ENCODE measurements at places on chromosomes 1 and 21.
A peak's percentile ranks its signal among the peaks of the same experiment; 100 is the strongest.

DNA sequence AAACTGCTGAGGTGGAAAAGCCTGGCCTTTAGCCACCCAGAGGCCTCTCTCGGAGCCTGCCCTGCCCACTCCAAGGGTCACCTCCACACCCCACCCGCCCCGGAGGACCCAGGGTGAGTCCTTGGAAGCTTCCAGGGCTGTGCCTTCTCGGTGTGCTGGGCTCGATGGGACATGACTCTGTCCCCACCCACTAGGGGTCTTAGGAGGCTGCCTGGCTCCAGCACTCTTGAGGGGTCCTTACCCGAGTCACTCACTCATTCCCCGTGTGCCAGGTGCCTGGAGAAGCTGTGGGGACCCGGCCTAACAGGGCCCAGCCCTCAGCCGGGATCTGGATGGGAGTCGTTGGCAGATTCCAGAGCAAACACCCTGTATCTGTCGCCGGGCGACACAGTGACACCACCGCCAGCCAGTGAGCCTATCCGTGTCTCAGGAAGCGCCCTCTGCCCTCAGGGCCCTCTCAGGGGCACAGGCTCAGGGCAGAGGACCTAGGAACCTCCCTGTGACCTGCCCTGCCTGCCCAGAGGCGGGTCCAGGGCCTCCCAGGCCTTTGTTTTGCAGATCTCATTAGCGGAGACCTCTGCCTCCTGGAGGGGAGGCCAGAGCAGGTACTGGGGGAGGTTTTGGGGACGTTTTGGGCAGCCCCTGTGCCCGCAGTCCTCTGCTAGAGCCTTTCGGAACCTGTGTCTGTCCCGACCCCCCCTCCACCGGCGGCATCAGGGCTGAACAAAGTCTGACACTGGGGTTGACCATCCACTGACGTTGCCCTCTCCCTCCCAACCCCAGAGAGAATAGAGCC, 3.1 kb upstream of the PRKCZ start:
- no peak for DNase-seq

- peak; percentile 33 for DNase-seq
Measured at GRCh38 chr1:44677201-44677766, 2.8 kb downstream of the ARMH1 start.

DNA sequence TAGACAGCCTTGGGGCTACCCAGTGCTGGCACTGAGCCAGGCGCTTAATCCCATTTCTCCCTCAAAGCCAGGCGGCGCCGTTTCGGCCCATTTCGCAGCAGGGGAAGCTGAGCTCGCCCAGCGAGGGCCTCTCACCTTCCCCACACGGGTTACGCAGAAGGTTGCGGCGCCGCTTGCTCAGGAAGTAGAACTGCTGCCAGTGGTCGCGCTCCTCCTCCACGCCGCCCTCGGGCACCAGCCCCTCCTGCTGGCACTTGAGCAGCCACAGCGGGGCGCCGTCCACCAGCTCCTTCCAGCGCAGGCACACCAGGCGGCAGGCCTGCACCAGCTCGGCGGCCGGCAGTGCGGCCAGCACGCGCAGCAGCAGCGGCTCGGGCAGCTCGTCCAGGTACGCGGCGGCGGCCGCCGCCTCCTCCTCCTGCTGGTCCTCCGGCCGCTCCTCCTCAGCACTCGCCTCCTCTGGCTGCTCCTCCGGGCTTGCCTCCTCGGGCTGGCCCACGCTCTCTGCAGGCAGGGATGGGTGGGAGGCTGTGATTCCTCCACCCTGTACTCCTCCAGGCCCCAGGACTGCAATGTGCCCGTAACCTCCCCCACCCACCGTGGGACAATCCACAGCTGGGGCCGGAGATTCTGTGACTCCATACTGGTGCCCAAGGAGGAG, 3.8 kb downstream of the FBXO2 start:
- DNase-seq, result peak; percentile 59

DNA sequence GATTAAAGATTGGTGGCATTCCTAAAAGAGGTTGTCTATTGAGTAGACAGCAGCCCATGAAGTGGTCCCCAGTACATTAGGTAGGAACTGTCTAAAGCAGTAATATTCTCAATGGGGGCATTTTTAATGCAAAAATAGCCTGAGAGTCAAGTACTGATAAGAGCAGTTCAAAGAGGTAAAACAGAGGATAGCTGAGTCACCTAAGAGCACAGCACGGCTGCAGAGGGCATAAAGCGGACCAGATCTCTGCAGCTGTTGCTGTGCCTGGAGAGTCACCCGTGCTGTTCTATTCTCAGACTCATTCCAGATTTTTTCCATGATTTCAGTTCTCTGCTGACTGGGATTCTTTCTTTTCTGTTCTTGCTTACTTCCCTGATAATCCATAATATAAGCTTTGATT, 313.2 kb downstream of the OLFM3 start:
- no peak for DNase-seq

DNA sequence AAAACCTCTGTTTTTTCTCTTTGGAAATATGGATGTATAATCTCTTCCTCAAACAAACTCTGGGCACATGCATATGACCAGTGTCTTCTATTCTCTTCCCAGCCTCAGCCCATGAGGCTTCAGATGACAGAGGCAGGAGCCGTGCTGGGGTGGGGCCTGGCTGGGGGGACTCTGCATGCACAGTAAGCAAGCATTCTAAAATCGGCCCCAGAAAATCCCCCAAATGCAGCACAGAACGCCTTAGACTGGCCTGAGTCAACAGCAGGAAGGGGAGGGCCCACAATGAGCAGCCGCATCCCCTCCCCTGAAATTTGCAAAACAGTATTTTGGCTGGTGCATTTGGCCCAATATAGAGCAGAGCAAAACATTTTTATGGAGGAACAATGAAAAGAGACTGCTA, 47.8 kb downstream of the ITPKB start:
- no peak for DNase-seq

DNA sequence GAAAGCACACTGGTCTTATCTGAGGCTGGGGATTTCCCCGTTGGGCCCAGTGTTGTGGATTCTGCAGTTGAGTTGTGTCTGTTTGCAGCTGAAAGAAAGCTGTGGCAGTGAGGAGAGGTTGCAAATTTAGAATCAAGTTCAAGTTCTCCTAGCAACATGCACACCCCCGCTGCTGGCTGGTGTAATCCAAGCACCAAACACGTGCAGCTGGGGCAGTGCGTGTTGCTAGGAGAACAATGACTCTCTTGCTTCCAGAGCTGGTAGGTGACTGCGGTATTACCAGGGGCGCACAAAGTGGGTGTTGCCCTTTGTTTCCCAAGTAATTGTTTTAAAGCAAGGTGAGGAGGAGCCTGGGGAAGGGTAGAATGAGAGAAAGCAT, 91.5 kb downstream of the IER5 start:
- DNase-seq, result peak; percentile 75

DNA sequence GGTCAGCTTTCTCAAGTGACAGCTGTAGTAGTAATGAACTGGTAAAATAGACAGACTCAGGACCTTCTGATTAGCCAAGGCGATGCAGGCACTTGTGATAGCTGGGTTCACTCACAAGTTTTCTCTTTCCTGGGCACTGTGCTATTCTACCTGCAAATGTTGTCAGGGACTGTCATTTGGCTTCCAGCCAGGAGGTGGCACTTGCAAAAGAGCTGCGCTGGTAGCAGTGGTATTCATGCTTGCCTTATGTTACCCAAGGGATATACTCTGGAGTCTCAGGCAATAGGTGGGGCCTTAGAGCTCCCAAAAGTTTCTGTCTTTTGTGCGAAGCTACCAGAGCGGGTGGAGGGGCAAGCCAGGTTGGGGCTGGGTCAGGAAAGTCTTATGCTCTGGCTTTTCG, 23.5 kb downstream of the IFI44 start:
- DNase-seq, result no peak

- peak; percentile 62 for DNase-seq
Measured at GRCh38 chr1:149884433-149885338, 14.7 kb upstream of the BOLA1 start.

DNA sequence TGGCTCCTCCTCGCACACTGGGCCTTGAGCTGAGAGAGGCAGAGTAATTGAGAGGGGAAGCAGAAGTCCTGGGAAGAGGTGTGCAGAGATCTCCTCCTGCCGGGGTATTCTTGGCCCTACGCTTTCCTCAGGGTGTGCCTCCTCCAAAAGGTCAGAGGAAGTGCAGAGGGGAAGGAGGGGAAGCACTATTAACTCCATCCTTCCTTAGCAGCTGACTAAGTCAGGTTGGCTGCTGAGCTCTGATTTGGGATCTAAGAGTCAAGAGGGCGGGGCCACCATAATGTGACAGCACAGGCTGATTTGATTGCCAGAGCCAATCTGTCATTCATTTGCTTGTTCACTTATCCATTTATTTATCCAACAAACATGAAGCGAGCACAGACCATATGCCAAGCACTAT, 12.3 kb downstream of the ATP2B4 start:
- no peak for DNase-seq

- DNase-seq, result no peak
Measured at GRCh38 chr1:19824541-19824940, 9.5 kb upstream of the RNF186 start.

- no peak for DNase-seq
Measured at GRCh38 chr1:16921391-16922185, at the start of gene CROCC. Gene CROCC (plus strand): TSS chr1:16921931. CDS start chr1:16922019, 88 bp downstream.

- no peak for DNase-seq
Measured at GRCh38 chr21:32726839-32727686, 750 bp downstream of the SYNJ1 start.

DNA sequence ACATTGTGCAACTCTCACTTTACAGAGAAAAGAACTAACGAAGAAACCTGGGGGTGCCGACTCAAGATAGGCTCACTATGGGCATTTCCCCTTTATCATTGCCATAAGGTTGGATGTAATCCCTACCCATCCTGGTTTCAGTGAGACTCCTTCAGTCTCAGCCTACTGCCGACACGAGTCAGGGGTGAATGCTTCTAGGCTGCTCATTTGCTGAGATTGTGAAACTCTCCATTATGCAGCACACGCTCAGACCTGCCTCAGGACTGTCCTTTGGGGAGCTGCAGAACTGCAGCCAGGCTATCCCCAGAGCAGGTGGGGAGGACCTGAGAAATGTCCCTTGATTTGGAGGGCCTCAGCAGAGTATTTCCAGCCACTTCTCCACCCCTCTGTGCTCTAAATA, 22.2 kb downstream of the TSHB start:
- no peak for DNase-seq

DNA sequence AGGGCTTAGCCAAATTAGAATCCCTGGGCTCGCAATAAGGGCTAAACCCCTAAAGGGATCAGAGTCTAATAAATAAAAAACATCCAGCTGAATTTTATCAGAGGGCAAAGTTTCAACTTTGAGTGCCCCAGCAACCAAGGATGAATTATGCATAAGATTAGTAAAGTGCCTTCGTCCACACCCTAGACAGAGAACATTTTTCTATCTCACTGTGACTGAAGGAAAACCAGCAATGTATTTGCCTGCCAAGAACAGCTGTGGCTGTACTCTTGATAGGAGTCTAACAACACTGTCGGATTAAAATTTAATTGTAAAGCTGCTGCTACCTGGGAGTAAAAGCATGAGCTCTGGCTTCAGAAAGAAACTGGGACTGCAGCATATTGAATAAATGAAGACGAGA, 23.3 kb downstream of the WNT2B start:
- DNase-seq, result no peak

DNA sequence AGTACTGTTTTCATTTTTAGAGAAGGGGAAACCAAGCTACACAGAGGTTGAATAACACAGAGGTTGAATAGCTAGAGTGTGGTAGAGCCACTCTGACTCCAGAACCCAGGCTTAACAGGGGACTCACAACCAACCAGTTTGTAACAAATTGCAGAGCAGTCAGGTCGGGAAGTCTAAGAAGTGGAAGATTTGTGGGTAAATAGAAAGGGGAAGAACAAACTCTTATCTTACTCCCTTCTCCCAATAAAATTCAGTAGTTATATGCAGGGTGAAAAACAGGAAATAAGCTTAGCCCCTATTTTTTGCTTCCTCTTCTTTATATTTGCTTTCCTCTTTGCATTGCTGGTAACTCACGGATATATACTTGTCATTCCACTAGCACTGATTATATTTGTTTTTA, 23.2 kb downstream of the CDC42 start:
- DNase-seq, result no peak

GRCh38 chr1:162697140-162697895, 65.1 kb downstream of the DDR2 start:
- DNase-seq, result no peak

GRCh38 chr1:27296773-27297291, 25.1 kb upstream of the TMEM222 start:
- peak; percentile 17 for DNase-seq

GRCh38 chr1:108097018-108097417, 103.1 kb downstream of the SLC25A24 start:
- DNase-seq, result no peak

DNA sequence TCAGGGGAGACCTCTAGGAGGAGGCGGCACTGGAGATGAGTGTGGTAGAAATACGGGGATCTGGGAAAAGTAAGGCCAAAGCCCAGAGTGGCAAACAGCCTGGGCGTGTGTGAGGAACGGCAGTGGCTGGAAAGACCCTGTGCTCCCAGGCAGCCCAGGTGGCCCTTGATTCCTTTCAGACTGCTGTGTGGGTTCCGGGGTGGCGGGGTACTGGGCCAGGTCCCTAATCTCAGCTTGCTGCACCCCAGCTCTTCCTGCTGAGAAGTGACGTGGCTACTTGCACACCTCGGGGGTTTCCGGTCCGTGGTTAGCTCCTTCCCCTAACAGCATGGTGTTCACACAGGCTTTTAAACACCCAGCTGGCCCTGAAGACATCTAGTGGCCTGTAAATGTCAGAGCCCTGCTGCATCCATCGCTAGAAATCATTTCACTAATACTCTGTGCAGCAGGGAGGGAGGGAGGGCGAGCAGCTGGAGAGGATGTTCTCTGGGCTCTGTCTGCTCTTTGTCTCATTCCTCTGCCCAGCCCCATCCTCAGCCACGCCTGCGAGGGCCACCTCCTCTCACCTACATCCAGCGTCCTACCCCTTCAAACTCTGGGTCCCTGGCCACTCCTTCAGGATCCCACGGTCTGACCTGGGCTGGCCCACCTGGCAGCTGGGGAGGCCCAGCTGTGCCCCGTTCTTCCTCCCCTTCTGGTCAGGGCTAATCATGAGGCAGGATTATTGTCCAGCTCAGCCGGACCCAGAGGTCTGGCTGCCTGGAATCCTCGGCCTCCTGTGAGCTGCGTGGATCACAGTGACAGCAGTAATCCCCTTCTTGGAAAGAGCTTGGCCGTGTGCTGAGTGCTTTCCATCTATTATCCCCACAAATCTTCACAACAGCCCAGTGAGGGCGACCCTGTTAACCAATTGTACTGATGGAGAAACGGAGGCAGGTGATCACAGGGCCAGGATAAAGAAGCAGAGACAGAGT, 7.2 kb downstream of the ZDHHC18 start:
- DNase-seq, result no peak

GRCh38 chr21:39003982-39004633, 179.1 kb downstream of the PSMG1 start:
- DNase-seq, result no peak

GRCh38 chr1:197967066-197967465, 49.9 kb downstream of the LHX9 start:
- no peak for DNase-seq

- no peak for DNase-seq
Measured at GRCh38 chr1:26337625-26338024, 16.3 kb downstream of the CRYBG2 start.

- no peak for DNase-seq
Measured at GRCh38 chr1:3323021-3323795, 131.3 kb upstream of the ARHGEF16 start.

DNA sequence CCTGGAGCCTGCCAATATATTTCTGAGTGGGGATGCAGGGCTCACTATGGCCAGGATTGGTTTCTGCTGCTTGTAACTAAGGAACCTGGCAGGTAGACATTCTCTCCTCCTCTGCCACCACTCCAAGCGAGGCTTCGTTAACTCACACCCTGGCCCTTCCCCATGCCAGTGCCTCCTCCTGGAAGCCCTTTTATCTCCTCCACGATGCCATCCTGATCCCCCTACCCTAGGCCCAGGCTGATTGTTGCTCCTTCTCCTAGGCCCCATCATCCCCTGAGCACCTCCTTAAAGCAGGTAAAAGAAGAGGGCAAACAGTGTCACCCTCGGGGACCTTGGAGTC, 118.5 kb downstream of the DMRTB1 start:
- DNase-seq, result no peak
